LoVo (cell line): ENCODE measurements at places on chromosomes 4 and X.

GRCh38 chr4:103996637-103997036 lies 276.9 kb upstream of the TACR3 start:
- DNase-seq: peak; percentile 59

DNA sequence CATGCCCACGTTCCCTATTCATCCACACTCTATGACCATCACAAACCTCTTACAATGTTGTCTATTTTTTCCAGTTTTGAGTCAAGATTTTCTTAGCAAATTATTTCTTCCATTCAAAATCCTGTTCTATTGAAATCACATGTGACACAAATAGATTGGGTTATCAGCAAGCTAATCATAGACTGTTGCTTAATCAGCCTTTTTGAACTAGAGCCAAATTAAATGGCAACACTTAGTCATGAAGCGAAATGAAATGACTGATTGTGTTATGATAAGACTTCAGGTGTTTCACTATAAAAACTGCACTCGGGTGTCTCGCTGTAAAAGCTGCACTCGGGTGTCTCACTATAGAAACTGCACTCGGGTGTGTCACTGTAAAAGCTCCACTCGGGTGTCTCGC lies 890.0 kb upstream of the FRG1 start:
- peak; percentile 27 for DNase-seq

DNA sequence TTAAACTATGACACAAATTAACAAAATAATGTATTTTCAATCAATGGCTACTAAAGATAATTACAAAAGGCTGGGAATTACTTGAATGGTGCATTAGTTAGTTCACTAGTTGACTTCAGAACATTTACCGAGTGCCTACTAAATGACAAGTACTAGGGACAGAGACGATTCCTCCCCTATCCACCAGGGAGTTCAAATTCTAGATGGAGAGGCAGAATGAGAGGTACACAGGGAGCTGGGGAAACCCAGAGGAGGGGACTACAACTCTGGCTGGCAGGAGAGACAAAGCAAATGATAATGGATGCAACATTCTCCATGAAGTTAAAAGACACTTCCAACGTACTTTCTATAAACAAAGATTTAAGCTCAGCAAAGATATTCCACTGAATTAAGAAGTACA lies 43.1 kb upstream of the MCF2 start:
- DNase-seq: no peak

- DNase-seq: peak; percentile 52
Measured at GRCh38 chrX:1481636-1482529, 29.2 kb upstream of the ASMTL start.

- DNase-seq: no peak
Measured at GRCh38 chr4:105568584-105568983, 16.2 kb downstream of the ARHGEF38 start.

DNA sequence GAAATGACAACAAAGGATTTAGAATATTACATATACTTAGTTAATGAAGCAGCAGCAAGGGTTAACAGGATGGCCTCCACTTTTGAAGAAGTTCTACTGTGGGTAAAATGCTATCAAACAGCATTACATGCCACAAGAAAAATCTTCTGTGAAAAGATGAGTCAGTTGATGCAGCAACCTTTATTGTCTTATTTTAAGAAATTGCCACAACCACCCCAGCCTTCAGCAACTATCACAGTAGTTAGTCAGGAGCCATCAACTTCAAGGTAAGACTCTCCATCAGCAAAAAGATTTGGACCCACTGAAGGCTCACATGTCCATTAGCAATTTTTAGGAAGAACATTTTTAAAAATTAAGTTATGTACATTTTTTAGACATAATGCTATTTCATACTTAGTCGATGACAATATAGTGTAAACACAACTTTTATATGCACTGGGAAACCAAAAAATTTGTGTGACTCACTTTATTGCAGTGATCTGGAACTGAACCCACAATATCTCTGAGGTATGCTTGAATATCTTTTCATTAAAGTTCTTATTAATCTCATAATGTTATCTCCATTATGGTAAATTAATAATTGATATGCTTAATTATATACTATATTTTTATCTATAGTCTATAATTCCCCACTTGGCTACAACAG lies 81.2 kb downstream of the SPCS3 start:
- DNase-seq: peak; percentile 43

- DNase-seq: no peak
Measured at GRCh38 chr4:146229406-146229805, 15.1 kb downstream of the REELD1 start.

DNA sequence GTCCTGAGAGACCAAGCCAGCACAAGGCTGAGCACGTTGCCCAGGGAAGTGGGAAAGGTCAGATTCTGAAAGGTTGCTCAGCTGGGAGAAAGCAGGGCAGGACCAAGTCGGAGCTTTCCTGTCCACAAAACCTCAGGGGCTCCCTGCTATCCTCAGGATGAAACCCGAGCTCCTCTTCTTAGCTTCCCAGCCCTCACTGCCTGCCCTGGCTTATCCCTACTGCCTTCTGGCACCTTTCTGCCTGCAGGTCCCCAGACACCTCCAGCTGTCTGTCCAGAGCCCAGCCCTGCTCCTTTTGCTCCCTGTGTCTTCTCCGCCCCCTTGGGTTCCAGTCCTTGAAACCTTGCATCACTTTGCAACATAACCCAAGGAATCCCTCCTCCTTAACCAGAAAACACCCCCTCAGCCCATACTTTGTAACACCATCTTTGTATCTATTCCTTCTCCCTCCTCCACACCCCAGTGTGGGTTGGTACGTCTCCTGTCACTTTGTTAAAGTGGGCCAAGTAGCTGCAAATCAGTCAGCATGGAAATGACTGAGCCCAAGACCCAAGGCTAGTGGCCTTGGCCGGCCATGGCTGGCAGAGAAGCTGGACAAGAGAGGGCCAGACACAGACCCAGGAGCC lies 20.0 kb upstream of the PRRG3 start:
- DNase-seq: no peak

DNA sequence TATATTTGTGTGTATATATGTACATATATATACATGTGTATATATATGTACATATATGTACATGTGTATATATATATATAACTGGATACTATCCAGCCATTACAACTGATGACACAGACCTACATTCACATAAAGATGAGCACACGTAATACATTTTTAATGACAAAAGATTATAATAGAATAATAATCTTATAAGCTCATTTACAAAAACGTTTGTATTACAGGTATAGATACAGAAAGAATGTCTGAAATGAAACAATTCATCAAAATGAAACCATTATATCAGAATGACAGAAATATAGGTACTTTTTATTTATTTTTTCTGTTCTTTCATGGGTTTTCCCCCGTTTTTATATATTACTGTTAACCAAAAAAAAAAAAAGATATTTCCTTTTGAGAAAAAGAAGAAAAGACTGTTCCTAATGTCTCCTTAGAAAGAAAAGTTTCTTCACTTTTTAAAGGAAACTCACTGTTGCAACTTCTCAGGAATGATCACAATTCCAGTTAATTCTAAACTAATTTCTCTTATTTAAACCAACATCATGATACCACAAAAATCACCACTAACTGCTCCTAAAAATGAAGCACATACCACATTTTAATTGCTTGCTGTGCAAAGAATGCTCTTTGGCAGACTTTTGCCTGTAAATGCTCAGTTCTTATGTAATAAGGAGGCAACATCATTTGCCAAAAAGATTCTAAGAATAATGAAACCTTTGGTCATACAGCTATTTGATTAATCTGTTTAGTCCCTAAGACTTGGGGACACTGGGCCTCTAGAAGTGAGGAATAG lies 18.9 kb downstream of the LEF1 start:
- no peak for DNase-seq

- DNase-seq: no peak
Measured at GRCh38 chrX:141320801-141321200, 78.5 kb upstream of the SPANXC start.

- DNase-seq: no peak
Measured at GRCh38 chr4:146522869-146523205, 1.1 kb upstream of the SLC10A7 start.

GRCh38 chrX:71195964-71196649 lies 26.9 kb upstream of the GJB1 start:
- DNase-seq: no peak

DNA sequence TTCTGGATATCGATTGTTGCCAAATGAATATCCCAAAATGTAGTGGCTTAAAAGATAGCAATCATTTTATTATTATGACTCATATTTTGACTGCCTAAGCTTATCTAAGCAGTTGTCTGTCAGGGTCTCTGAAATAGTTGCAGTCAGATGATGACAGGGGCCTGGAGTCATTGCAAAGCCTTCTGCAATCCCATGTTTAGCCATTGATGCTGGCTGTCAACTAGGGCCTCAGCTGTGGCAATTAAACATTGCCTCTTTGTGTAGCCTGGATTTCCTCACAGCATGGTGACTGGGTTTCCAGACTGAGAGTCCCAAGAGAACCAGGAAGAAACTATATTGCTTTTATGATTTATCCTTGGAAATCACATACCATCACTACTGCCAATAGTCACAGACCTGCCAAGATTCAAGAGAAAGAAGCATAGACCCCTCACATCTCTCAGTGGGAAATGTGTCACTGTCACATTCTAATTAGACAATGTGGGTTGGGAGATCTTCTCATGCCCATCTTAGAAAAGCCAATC lies 227.3 kb upstream of the NOCT start:
- DNase-seq: no peak

- no peak for DNase-seq
Measured at GRCh38 chr4:112182604-112183003, 37.4 kb downstream of the FAM241A start.

DNA sequence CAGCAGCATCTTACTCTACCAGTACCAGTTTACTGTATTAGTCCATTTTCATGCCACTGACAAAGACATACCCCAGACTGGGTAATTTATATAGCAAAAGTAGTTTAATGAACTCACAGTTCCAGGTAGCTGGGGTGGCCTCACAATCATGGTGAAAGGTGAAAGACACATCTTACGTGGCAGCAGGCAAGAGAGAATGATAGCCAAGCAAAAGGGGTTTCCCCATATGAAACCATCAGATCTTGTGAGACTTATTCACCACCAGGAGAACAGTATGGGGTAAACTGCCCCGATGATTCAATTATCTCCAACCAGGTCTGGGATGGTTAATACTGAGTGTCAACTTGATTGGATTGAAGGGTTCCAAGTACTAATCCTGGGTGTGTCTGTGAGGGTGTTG lies 69.3 kb downstream of the YIPF6 start:
- no peak for DNase-seq

DNA sequence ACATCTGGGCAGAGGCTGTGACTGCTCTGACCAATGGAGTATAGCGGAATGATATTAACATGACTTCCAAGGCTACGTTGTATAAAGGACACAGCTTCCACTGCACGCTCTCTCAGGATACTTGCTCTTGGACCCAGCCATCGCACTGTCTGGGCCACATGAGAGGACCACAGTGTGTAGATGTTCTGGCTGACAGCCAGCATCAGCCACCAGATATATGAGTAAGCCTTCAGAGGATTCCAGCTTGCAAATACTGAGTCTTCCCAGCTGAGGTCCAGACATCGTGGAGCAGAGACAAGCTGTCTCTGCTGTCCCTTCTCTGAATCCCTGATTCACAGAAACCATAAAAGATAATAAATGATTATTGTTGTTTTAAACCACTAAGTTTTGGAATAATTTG lies 146.8 kb upstream of the USP9X start:
- peak; percentile 40 for DNase-seq

DNA sequence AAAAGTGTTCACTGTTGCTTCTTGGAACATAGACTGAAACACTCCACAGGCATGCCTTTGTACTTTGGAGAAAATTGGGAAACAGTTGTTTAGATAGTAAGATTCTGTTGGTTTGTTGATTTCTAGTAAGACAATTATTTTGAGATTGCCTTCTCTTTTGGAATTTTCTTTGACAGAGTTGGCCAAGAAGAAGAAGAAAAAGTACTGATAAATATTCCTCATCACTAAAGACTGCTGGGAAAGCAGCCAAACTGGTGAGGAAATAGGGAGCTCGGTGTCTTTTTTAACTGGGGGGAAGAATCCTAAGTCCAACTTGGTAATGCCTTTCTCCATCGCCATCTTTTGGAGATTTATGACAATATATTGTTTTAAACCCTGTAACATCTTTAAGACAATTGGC lies 370.7 kb downstream of the GPAT3 start:
- DNase-seq: no peak

DNA sequence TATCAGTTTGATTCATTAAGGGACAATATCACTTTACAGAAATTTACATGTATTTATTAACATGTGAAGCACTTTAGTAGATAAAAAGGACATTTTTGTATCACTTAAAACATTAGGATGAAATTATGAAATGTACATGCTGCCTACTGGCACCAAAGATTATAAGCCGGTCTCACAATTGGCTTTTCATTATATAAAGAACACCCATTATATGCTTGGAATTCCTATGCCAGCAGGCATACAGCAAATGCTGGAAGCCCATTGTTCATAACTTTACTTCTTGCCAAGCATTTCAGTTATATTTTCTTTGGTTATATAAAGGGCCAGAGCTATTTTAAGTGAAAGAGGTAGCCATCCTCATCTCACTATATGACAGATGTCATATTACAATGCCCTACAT lies 145.9 kb downstream of the DMD start:
- no peak for DNase-seq

DNA sequence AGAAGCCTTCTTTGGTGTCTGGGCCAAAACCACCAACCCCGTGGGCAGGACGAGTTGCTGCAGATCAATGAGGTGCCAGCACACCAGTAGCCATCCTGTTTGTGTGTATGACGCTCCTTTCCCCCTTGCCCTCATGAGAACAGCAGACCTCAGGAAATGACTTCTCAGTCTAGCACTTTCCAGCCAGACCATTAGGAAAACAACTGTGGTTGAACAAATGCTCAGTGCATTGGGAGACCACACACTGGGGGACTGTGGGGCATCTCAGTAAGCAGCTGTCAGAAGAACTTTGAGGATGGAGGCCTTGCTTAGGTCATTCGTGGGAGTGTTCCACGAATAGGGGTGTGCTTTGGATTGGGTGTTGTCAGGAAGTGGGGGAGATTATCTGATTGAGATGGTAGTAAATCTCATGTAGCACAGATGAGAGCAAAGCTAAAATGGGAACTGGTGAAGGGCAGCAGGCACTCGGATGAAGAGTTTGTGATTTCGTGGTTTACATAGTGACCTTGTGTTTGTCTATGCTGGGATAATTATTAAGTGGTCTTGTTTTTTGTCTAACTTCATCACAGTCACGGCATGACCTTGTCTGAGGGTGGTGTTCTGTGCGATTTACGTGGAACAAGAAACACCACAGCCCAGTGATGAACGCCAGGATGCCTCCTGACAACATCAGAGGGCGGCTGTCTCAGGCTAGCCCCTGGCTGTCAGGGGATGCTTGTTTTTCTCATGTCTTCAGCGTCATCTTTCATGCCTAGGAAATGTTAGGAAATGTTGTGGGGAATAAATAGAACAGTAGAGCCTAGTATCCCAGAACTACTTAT lies 70.1 kb downstream of the USP46 start:
- no peak for DNase-seq

GRCh38 chr4:69640289-69640688 lies 847 bp upstream of the UGT2A2 start:
- no peak for DNase-seq

GRCh38 chr4:185892165-185892564 lies 80.2 kb upstream of the SORBS2 start:
- no peak for DNase-seq

- no peak for DNase-seq
Measured at GRCh38 chrX:17464194-17464593, 89.2 kb downstream of the NHS start.
